ENCODE measurements at places on chromosomes 7 and 10. TPM values are rescaled to one million over a fixed set of nuclear protein-coding genes. Genes with fewer than 3 reads are reported as not detected.

Gene HMX3
- not detected for total RNA-seq

GRCh38 chr10:21449288-21449966 is 76.1 kb downstream of the SKIDA1 start:
- DNase-seq: no peak
- H3K27me3 ChIP-seq: no peaks in the 10 kb centered on the region
- H3K36me3 ChIP-seq: no peaks in the 10 kb centered on the region
- no peak overlapping the region for H3K27ac ChIP-seq
- no peaks in the 10 kb centered on the region for H3K4me1 ChIP-seq

Gene CELF2
- 51.3 TPM for total RNA-seq

Gene LRRD1
- total RNA-seq: 0.51 TPM

Gene PLEKHS1
- not detected for total RNA-seq

DNA sequence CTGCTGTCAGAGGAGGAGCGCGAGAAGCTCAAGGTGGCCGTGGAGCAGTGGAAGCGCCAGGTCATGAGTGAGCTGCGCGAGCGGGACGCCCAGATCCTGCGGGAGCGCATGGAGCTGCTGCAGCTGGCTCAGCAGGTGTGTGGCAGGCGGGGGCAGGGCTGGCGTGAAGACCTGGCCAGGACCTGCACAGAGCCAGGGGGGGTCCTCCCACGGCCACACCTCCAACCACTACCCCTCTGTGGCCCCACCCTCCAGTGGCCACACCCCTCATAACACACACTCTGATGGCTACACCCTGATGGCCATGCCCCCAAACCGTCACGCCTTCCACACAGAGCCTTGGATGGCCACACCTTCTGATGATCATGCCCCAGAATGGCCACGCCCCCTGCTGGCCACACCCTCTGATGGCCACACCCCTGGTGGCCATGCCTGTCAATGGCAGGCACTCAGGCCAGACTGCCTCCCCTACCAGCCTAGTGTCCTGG is 23.4 kb upstream of the DPYSL4 start:
- H3K36me3 ChIP-seq: no peaks in the 10 kb centered on the region
- no peak overlapping the region for H3K4me3 ChIP-seq
- DNase-seq: peak; percentile 64
- H3K27me3 ChIP-seq: no peaks in the 10 kb centered on the region
- no peak overlapping the region for H3K27ac ChIP-seq

DNA sequence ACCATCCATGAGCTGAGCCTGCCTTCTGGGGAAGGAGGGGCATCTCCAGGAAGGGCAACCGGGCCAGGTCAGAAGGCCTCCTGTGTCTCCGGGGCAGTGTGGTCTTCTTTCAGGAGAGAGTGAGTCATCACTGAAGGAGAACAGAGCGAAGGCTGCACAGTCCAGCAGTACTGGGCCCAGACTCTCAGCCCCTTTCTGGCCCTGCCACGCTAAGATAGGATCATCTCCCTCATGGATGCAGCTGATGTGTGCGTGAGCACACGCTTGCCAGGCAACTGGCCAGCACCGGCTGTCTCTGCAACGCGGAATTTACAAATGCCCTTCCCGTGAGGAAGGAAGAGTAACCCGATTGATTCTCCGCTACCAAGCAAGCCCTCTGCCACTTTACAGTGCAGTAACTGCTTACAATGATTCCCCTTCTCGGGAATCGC is 328.2 kb downstream of the TNS3 start:
- peak overlapping the region; percentile 58 for H3K4me3 ChIP-seq
- DNase-seq: peak; percentile 26
- H3K27me3 ChIP-seq: no peaks in the 10 kb centered on the region
- no peaks in the 10 kb centered on the region for H3K36me3 ChIP-seq
- no peaks in the 10 kb centered on the region for H3K4me1 ChIP-seq

- H3K4me3 ChIP-seq: no peak overlapping the region
- H3K4me1 ChIP-seq: peaks cover 9% of the 10 kb centered on the region
- no peaks in the 10 kb centered on the region for H3K36me3 ChIP-seq
- no peak overlapping the region for H3K27ac ChIP-seq
Observed at GRCh38 chr10:59037018-59037389, 139.4 kb upstream of the PHYHIPL start.

Gene WASHC2A
- 16.1 TPM for total RNA-seq

DNA sequence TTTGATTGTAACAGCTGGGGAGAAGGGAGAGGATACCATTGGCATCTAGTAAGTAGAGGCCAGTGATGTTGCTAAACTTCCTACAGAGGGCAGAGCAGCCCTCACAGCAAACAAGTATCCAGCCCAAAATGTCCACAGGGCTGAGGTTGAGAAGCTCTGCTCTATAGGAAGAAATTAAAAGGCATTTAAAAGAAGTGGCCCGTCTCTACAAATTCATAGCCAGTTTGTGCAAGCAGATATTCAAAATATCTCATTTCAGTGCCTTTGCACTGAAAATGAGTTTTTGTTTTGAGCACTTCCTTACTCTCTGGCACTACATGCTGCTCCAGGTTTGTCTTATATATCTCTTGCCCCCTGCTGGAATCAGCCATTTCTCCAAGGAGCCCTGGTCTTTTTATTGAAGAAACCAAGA is 330.0 kb downstream of the BBS9 start:
- peak; percentile 80 for DNase-seq
- H3K4me1 ChIP-seq: peaks cover 8% of the 10 kb centered on the region
- H3K36me3 ChIP-seq: no peaks in the 10 kb centered on the region
- H3K27ac ChIP-seq: no peak overlapping the region
- H3K4me3 ChIP-seq: no peak overlapping the region
- no peaks in the 10 kb centered on the region for H3K27me3 ChIP-seq

DNA sequence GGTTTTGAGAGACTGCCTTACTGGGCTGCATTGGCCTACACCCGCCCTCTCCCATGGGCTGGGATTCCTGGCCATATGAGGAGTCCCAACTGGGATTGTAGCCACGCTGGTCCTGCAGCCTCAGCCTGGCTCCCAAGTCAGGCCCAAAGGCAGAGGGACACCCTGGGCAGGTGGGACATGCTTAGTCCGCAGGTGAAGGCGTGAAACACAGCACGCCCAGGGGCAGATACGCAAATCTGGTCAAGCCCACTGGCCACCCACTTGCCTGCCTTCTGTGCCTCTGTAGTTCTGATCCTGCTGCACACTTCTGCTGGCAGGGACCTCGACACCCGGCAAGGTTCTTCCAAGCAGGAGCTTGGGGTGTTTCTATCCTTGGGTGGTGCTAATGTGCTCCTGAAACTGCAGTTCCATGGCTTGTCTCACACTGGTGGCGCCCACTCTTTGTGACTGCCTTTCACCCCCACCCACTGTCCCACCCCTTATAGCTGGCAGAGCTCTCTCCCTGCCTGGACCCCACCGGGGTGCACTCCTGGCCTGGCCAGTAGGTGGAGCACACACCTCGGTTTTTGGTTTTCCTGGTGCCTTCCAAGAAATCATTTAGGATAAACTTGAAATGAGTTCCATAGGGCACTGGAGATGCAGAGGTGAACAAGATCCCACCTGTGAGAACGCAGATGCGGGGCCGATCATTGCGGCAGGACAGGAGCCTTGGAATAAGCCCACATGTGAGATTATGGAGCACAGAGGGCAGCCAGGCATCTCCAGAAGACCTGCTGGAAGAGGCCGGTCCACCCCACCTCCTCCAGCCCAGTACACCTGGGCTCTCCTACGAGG is 47.9 kb downstream of the MKI67 start:
- H3K27ac ChIP-seq: no peak overlapping the region
- DNase-seq: peak; percentile 57
- H3K4me1 ChIP-seq: no peaks in the 10 kb centered on the region
- H3K4me3 ChIP-seq: no peak overlapping the region
- H3K27me3 ChIP-seq: no peaks in the 10 kb centered on the region

Gene GSTO2
- 1.7 TPM for total RNA-seq

Gene ERVW-1
- total RNA-seq: not detected

DNA sequence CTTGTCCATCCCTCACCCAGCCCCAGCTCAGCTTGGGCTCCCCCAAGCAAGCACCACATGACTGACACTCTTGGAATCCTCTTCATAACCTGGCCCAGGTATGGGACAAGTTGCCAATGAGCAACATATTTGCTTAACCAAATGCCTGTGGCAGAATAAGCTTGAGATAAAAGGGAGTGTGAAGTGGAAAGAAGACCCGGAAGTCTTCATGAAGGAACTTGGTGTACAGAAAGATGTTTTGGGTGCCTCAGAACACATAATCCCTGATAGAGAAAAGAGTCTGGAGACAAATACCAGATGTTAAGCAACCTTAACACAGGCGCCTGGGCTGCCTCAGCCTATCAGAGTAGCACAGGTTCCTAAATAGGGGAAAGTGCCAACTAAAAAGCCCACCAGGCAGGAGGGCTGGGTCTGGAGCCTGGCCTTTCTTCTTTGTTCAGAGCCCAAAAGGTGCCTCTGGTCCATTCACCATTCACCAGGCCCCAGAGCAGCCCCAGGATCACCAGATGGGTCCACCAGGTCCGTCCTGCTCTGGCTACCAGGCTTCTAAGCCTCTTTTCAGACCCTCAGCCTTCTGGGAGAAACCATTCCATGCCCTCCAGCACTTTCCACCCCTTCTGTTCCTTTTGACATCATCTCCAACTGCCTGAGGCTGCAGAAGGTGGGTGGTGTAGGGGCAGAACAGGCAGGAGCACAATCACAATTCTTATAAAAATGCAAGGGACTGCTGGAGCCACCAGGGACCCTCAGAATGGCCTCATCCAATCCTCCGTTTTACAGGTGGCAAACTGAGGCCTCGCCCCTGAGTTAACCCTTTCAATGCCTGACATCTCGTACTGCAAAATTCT is 22.6 kb downstream of the KCNMA1 start:
- H3K4me1 ChIP-seq: no peaks in the 10 kb centered on the region
- H3K27ac ChIP-seq: no peak overlapping the region
- H3K4me3 ChIP-seq: no peak overlapping the region
- no peak for DNase-seq
- H3K27me3 ChIP-seq: peaks cover 13% of the 10 kb centered on the region

Gene PRKCQ
- 3.7 TPM for total RNA-seq

Gene LHFPL3
- not detected for total RNA-seq

Gene PSAP
- total RNA-seq: 554 TPM

GRCh38 chr7:132655131-132655727 is 79.0 kb upstream of the PLXNA4 start:
- DNase-seq: peak; percentile 12
- H3K27ac ChIP-seq: no peak overlapping the region
- H3K4me1 ChIP-seq: peaks cover 11% of the 10 kb centered on the region
- no peaks in the 10 kb centered on the region for H3K27me3 ChIP-seq

Gene CCDC3
- 4.3 TPM for total RNA-seq

- H3K27me3 ChIP-seq: no peaks in the 10 kb centered on the region
- no peaks in the 10 kb centered on the region for H3K4me1 ChIP-seq
- no peaks in the 10 kb centered on the region for H3K36me3 ChIP-seq
- H3K27ac ChIP-seq: no peak overlapping the region
Observed at GRCh38 chr7:109402107-109402506, 832.4 kb downstream of the DNAJB9 start.

- H3K27ac ChIP-seq: no peak overlapping the region
- H3K36me3 ChIP-seq: no peaks in the 10 kb centered on the region
- no peaks in the 10 kb centered on the region for H3K27me3 ChIP-seq
- no peaks in the 10 kb centered on the region for H3K4me1 ChIP-seq
- DNase-seq: no peak
Observed at GRCh38 chr7:106448992-106449859, 164.4 kb upstream of the NAMPT start.

Gene OLAH
- not detected for total RNA-seq

DNA sequence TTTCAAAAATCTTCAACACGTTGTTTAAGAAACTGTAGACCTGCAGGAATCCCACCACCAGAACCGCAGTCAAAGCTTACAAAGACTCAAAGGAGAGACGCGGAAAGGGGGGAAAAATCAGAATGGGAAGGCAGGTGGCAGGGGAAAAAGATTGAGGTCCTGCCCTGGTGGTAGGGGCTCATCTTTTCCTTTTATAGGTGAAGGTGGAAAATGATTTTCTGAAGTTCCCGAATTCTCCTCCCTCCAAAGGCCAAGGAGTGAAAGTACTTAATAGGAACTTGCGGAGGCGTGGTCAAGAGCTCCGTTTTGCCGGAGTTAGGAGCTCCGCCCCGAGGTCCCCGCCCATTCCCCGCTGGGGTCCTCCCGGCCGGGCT is 724 bp downstream of the BBIP1 start:
- no peaks in the 10 kb centered on the region for H3K36me3 ChIP-seq
- peaks cover 24% of the 10 kb centered on the region for H3K4me1 ChIP-seq
- peak; percentile 98 for DNase-seq
- no peaks in the 10 kb centered on the region for H3K27me3 ChIP-seq
- peak overlapping the region; percentile 95 for H3K27ac ChIP-seq
- H3K4me3 ChIP-seq: peak overlapping the region; percentile 75

DNA sequence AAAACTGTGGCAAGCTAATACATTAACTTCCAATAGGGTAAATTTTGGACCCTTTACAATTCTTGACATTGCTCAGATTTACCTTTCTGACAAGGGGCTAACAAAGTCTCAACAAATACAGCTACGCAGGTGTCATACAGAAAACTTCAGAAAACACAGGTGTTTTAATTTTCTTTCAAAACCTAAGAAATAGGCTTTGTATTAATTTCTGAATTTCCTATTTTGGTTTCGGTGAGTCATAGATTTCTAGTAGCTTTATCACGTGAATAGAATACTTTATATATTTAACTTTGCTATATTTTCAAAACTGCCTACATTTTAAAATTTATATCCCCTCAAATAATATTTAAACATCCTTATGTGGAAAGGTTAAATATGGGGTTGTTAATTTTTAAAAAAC is 215.3 kb downstream of the DGKB start:
- H3K27me3 ChIP-seq: no peaks in the 10 kb centered on the region
- H3K27ac ChIP-seq: no peak overlapping the region
- no peaks in the 10 kb centered on the region for H3K36me3 ChIP-seq
- DNase-seq: no peak
- H3K4me1 ChIP-seq: peaks cover 7% of the 10 kb centered on the region
- no peak overlapping the region for H3K4me3 ChIP-seq

DNA sequence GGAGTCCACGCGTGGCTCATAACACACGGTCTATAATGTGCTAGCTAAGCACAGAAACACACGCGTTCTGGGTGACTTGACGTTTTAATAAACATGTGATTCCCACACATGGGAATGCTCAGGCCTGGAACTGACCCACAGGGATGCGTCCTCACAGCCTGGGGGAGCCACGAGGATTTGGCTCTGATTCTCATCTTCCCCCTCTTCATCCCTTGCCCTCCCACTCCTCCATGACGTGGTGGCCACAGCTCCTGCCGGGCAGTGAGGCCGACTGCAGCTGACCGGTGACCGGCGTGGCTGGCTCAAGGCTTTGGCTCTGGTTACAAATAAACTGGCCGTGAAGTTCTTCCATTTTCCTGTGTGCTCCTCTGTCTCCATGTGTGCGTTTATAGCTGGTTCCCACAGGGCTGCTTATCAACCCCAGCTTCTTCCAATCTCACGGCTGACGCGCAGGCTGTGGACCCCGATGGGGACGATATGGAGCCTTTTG is 40.9 kb upstream of the KLF6 start:
- peaks cover 2% of the 10 kb centered on the region for H3K4me1 ChIP-seq
- no peaks in the 10 kb centered on the region for H3K36me3 ChIP-seq
- H3K27ac ChIP-seq: no peak overlapping the region
- H3K27me3 ChIP-seq: no peaks in the 10 kb centered on the region
- no peak overlapping the region for H3K4me3 ChIP-seq

Gene GPR26
- not detected for total RNA-seq

GRCh38 chr10:16392531-16393069 is 44.2 kb upstream of the PTER start:
- no peak overlapping the region for H3K27ac ChIP-seq
- H3K4me3 ChIP-seq: no peak overlapping the region
- H3K27me3 ChIP-seq: peaks cover 3% of the 10 kb centered on the region
- H3K4me1 ChIP-seq: no peaks in the 10 kb centered on the region
- no peak for DNase-seq

Gene PEX1
- 25.9 TPM for total RNA-seq

- H3K27ac ChIP-seq: no peak overlapping the region
- H3K4me3 ChIP-seq: no peak overlapping the region
- no peaks in the 10 kb centered on the region for H3K4me1 ChIP-seq
- H3K27me3 ChIP-seq: peaks cover 39% of the 10 kb centered on the region
- peaks cover 6% of the 10 kb centered on the region for H3K36me3 ChIP-seq
- DNase-seq: peak; percentile 31
Observed at GRCh38 chr10:3774018-3774813, 10.8 kb downstream of the KLF6 start.

Gene NANOS1
- total RNA-seq: 1.5 TPM

All from cardiac muscle cell (in vitro differentiated cells and primary cell).